ENCODE measurements at places on chromosomes 6 and 20.
A peak's percentile ranks its signal among the peaks of the same experiment; 100 is the strongest.

- DNase-seq = peak; percentile 28
Observed at GRCh38 chr6:62283796-62284411, 2.1 kb downstream of the KHDRBS2 start.

- DNase-seq = peak; percentile 6
Observed at GRCh38 chr20:12305188-12305950, 387.7 kb downstream of the BTBD3 start.

GRCh38 chr6:56689663-56690062 is 47.0 kb upstream of the DST start:
- no peak for DNase-seq

DNA sequence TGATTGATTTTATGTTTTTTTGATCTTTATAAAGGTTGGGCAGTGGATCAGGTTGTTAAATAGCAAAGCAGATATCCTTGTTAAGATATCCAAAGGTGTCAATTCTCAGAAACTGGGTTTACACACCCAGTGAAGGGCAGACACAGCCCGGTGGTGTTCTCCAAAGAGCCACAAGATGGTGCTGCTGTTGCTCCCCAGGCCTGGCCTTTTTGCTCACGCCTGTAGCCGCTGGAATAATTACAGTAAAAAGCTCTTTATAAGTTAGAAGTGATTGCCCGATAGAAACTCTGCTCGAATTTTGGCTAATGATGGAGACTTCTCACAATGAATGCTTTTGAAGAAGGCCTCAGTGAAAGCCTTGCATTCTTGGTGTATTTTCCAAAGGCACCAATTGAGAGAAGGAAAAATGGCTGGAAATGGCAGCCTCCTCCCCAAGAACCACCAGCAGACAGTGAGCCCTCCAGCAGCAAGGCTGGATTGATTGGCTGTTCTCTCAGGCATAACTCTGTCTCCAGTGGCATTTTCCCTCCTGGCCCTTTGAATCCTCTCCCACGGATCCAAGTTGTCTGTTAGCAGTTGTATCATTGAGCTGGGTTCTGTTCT is 120.5 kb upstream of the CHD6 start:
- DNase-seq = peak; percentile 45

DNA sequence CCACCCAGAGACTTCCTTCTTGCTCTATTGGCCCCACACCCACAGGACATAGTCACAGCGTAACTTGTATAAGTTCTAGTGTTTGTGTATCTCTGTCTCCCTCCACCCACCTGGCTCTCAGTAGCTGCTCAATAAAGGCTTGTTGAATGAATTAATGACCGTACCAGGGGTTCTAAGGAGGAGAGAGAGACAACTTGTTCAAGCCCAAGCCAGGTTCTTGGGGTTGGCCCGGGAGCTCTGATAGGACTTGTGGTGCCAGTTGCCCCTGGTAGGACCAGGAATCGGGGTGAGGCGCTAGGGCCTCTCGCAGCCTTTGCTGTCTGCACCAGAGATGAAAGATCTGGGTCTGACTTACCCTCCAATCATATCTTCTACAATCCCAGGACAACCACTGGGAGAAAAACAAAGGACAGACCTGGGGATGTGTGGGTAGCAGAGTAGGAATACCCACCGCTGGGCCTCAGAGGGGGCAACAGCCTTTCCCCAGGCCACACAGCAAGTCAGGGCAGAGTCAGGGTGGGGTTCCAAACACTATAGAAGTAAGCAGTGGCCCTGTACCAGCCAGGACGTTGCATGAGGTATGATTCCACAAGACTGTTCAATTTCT is 5.3 kb upstream of the TGM2 start:
- no peak for DNase-seq

GRCh38 chr6:36731622-36732310 is 34.1 kb downstream of the RAB44 start:
- no peak for DNase-seq

DNA sequence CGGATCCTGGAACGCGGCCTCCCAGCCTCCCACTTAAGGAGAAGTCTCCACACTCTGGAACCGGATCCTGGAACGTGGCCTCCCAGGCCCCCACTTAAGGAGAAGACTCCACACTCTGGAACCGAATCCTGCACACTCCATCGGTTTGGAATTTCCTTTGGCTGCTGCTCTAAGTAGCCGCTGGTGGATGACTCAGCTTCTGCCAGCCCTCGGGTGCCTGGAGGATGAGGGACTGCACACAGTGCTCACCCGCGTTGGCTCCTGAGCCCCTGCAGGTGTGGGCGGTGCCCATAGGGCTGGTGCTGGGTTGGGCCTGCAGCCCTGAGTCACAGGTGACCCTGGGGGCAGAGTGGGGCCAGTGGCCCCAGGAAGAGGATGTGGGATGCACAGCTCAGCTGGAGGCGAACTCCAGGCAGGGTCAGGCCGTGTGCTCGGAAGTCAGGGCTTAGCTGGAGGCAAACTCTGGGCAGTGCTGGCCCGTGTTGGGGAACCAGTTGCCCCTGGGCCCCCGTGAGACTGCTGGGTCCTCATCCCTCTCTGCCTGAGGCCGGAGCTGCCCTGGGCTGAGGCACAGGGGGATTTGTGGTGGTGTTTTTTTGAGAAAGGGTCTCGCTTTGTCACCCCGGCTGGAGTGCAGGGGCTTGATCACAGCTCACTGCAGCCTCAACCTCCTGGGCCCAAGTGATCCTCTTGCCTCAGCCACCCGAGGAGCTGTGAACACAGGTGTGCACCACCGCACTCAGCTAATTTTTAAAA is 13.9 kb upstream of the TNFRSF6B start:
- DNase-seq = peak; percentile 99

DNA sequence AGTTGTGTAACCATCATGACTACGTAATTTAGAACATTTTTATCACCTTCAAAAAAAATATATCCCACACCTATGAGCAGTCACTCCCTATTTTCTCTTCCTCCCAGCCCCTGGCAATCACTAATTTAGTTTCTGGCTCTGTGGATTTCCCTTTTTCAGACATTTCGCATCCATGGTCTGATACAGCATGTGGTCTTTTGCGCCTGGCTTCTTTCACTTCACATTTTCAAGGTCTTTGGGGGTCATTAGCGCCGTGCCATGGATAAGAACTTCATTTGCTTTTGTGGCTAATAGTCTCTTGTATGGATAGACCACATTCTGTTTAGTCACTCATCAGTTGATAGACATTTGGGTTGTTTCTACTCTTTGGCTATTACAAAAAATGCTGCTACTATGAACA is 44.9 kb upstream of the DUSP22 start:
- DNase-seq = no peak

DNA sequence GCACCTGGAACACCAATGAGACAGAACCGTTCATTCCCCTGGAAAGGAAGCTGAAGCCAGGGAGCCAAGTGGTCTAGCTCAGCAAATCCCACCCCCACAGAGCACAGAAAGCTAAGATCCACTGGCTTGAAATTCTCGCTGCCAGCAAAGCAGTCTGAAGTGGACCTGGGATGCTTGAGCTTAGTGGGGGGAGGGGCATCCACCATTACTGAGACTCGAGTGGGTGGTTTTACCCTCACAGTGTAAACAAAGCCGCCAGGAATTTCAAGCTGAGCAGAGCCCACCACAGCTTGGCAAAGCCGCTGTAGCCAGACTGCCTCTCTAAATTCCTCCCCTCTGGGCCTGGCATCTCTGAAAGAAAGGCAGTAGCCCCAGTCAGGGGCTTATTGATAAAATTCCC is 53.1 kb downstream of the KIF16B start:
- no peak for DNase-seq

DNA sequence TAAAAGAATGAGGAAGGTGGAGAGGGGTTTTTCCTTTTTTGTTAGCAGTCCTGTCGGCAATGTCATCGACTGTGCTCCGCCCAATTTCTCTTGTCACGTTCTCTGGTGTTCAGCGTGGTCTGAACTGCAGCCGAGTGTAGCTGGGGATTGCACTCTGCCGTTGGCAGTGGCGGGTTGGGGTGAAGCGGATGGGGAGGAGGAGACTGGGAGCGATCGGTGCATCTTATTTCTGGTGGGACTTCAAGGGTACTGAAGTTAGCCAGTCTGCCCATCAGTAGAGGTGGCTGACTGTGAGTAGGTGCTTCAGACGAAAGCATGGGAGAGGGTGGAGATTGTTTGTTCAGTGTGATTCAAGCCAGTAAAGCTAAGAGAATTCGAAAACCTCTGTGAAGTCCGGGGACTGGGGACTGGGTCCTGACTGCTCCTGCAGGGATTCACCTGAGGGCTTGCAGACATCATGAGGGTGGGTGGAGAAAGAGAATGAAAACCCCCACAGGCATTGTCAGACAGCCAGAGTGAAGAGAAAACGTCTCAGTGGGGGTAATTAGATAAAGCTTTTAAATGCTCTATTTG is 5.1 kb downstream of the RREB1 start:
- no peak for DNase-seq

- peak; percentile 85 for DNase-seq
Observed at GRCh38 chr6:6875818-6876470, 231.8 kb upstream of the RREB1 start.

DNA sequence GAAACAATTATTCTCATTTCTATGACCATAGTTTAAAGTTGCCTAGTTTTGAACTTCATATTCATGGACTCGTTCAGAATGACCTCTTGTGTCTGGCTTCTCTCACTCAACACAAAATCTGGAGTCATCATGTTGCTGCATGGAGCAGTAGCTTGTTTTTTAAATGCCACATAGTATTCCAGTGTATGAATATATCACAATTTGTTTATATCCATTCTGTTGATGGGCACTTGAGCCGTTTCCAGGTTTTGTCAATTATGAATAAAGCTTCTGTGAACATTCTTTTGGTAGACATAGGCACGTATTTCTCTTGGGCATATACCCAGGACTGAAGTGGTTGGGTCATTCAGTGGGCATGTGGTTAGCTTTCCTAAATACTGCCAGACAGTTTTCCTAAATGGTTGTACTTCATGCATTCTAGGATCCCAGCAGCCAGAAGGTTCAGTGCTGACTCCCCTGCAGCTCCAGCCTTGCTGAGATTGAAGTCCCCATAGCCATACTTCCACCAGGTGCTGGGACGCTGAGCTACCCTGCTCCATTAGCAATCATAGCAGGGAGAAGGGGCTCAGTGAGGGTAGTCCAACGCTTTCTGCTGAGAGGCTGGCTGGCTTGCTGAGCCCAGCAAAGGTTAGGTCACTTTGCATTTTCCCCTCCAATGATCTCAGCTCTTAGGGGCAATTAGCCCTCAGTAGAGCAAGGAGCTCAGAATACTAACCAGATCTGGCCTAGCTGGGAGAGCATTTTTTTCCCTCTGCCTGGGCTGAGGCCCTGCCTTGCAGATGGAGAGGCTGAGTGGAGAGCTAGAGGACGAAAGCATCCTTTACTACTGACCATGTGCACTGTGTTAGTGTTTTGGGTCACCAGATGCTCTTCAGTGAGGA is 35.7 kb upstream of the CTNNBL1 start:
- no peak for DNase-seq

- no peak for DNase-seq
Observed at GRCh38 chr6:107711412-107712236, 112.5 kb downstream of the SCML4 start.

GRCh38 chr20:45408646-45409213 is 641 bp downstream of the DBNDD2 start:
- DNase-seq = no peak

DNA sequence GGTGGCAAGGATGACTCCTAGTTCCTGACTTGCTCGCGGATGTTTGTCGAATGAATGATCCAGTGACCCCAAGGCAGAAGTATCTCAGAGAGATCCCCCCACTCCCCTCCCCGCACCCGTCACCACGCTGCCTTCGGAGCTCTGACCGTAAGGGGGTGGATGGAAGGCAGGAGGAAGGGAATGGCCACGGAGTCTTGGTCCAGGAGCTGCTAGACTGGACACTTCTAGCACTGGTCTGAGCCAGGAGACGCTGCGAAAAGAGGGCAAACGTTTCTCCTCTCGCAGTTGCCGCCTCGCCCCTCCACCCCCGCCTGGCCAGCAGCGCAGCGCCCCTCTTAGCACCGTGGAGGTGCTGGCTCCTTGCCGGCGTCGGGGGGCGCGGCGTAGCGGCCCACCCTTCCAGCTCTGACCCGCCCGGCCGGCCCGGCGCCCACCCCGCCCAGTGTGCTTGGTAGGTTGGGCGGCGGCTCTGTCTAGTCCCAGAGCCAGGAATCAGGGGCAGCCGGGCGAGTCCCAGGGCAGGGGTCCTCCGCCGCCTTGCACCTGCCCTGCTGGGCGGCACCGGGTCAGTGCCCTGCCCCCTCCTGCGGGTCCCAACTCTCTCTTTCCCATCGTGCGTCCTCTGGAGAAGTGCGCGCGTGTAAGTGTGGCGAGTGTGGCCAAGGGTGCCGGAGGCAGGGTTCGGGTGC is 2.4 kb upstream of the DBNDD2 start:
- DNase-seq = no peak

- DNase-seq = no peak
Observed at GRCh38 chr6:157774153-157775135, 48.6 kb upstream of the SNX9 start.

DNA sequence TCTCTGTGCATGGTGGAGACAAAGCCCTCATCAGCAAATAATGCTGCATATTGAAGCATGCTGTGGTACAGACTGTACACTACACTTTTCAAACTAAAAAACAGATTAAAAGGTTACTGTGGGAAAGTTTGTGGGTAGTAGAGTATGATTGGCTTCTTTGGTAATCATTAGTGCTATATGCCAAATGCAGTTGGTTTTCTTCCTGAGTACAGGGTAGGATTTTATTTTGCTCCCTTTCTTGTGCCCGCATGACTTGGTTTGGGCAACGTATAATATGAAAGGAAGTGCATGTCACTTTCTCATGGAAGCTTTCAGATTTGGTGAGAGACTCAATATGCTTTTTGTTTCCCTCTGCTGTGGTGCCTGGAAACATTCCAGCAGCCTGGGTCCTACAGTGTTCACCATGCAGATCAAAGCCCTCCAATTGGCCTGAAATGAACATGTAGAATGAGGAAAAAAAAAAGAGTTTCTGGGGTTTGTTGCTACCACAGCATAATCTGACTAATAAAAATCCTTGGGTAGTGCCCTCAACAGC is 270.7 kb upstream of the ADGRB3 start:
- no peak for DNase-seq

GRCh38 chr6:43269273-43270007 is 26.2 kb downstream of the TTBK1 start:
- no peak for DNase-seq

- no peak for DNase-seq
Observed at GRCh38 chr6:24903681-24904080, 32.1 kb downstream of the RIPOR2 start.

- DNase-seq = no peak
Observed at GRCh38 chr6:151539506-151540268, 45.9 kb downstream of the CCDC170 start.
